ENCODE measurements at places on chromosomes 12 and 14.

DNA sequence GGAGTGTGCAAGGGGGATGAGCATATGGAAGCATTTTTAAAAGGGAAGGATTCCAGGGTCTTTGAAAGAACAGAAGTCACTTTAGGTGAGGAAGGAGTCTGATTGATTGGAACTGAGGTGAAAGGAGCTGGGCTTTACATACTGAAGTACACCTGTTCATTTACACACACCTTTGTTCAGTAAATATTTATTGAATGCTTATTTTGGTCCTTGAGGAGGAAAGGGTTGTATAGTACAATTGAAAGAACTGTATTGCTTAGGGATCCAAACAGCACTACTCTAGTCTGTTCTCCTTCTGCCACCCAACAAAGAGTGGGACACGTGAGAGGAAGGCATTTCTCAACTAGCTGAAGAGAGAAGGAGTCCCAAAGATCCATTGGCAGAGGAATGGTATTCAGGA, 63.9 kb downstream of the APAF1 start:
- DNase-seq = no peak

DNA sequence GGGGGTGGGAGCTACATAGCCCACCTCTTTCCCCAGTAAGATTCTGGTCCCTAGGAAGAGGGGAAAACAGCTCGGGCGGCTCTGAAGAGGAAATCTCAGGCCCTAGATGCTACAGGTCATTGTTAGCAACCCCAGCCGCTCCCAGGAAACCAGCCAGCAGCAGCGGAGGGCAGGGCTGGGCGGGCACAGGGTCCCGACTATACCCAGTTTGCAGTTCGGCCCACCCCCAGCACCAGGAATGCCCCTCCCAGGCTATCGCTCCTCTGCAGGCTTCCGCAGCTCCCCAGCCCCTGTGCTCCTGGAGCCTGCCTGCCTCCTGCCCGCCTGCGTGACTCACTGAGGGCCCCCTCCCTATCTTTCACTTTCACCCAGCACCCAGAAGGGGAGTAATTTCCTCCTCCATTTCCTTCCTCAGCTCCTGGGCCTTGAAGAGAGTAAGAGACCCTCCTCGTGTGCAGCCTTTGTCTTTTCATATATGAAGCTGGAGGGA, 27.2 kb upstream of the PNMA1 start:
- peak; percentile 69 for DNase-seq

GRCh38 chr12:124700810-124701592, 133.6 kb upstream of the NCOR2 start:
- DNase-seq = no peak

DNA sequence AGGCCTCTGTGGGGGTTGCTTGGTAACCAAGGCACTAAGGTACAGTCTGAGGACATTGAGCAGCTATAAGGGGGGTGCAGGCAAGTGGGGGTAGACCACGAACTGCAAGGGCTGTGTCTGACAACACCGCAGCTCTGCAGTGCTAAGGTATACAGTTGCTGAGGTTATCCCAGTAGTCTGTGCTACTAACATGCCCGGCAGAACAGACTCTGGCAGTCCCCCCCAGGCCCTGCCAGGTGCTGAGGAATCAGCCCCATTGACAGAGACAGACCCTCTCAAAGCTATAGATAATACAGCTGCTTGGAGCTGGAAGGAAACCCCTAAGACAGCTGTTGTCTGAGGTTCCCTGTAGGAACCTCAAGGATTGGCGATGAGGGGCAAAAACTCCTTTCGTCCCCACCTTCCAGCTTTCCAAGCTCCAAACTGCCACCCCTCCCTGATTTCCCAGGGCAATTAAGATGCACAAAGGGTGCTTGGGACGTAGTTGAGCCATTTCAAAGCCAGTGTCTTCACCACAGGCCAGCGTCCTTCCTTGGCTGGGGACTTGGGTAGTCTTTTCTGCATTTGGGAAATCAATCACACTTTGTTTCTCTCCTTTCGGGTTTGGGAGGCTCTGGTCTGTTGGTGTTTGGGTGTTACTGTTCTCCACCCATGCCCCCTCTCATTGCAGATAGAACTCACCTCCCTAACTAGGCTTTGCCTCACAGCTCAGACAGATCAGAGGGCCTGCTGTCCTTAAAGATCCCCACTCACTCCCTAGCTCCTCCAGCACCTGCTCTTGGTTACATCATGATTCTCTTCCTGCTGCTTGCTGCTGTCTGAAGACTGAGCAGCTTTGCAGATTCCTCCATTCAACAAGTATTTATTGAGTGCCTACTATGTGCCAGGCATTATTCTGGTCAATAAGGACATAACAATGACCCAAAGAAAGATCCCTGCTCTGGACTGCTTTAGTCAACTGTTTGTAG, 2.0 kb upstream of the MYH7 start:
- no peak for DNase-seq

- DNase-seq = no peak
Measured at GRCh38 chr12:6390084-6390799, 6.3 kb downstream of the LTBR start.

GRCh38 chr14:94793901-94794300, 24.0 kb upstream of the GSC start:
- no peak for DNase-seq

DNA sequence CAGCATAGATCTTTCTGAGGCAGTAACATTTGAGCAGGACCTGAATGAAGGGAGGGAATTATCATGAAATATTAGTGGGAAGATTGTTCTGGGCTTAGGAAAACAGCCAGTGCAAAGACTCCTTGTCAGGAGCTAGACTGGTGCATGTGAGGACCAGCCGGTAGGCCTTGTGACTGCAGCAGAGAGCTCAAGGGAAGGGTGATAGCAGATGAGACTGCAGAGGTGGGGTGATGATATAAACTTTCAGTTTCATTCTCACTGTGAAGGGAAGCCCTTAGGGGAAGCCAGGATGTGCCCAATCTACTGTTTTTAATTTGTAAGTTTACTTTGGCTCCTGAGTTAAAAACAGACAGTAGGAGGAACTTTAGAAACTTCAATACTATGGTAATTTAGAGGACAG, 12.4 kb downstream of the IL22 start:
- no peak for DNase-seq

DNA sequence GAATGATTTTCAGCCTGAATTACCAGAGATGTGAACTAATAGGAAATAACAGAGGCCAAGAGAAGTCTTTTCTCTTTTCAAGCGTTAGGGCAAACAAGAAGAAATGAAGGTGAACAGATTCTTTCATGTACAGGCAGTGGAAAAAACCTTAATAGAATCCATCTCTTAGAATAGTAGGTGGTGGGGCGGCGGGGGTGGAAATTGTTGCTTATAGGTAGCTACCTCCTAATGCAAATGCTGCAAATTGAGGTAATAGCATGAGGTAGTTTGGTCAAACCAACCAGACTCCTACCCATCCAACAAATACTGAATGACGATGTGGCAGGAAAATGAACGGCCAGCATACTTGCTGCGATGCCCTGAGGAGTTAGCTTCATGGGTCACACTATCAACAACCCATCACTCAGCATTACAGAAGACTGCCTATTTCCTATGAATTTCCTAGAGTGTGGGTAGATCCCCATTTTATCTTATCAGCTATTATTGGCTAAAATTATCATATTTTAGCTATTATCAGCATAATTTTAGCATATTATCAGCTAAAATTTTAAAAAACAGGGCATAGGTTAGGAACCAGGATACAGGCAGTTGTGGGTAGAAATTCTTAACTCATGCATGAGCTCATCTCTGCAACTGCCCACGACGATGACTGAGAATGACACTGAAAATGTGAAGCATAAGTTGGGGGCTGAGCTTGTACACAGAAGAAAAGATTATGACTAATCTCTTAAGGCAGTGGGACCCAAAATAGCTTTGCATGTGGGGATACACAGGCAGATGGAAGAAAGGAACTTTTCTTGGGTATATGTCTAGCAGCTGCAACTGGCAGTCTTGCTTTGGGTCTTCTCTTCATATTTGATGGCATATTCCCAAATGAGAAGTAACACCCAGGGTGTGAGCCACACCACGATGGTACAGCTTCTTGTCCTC, 68.7 kb downstream of the NIN start:
- DNase-seq = no peak

DNA sequence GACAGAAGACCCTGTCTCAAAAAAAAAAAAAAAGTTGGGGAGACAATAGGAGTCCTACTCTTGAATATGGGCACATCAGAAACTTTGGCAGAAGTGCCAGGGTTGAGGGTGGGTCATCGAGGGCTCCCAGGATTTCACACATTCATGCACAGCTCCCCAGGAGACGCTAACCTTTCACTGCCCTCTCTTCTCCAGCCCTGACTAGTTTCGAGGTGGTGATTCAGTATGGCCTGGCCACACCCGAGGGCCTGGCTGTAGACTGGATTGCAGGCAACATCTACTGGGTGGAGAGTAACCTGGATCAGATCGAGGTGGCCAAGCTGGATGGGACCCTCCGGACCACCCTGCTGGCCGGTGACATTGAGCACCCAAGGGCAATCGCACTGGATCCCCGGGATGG, 29.4 kb upstream of the LRP1-AS start:
- DNase-seq = no peak

GRCh38 chr14:102949801-102950451, 27.5 kb downstream of the AMN start:
- no peak for DNase-seq

- no peak for DNase-seq
Measured at GRCh38 chr12:110093631-110094311, 30.4 kb upstream of the IFT81 start.

- no peak for DNase-seq
Measured at GRCh38 chr12:124218243-124218560, 76.7 kb upstream of the RFLNA start.

DNA sequence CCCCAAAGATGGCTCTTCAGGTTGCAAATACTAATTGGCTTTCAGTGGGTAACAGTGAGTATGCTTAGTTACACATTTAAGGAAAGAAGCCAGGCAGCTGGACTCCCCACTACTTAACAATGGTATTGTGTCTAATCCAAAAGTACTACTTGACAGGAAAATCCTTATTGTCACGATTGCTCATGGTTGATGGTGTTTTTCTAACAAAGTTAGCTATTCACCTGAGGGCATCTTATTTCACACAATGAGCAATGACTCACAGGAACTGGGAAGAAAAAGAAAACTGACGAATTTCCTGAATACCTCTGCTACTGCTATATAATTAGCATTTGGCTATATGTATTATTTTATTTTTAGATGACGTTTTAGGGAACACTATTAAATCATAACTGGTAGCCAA, 33.4 kb upstream of the ALG10 start:
- no peak for DNase-seq

- DNase-seq = peak; percentile 72
Measured at GRCh38 chr12:113955109-113955970, 10.8 kb downstream of the RBM19 start.

GRCh38 chr12:46722394-46723185, 103.2 kb downstream of the SLC38A4 start:
- no peak for DNase-seq

- DNase-seq = no peak
Measured at GRCh38 chr14:24556756-24557155, 19.3 kb downstream of the CTSG start.

DNA sequence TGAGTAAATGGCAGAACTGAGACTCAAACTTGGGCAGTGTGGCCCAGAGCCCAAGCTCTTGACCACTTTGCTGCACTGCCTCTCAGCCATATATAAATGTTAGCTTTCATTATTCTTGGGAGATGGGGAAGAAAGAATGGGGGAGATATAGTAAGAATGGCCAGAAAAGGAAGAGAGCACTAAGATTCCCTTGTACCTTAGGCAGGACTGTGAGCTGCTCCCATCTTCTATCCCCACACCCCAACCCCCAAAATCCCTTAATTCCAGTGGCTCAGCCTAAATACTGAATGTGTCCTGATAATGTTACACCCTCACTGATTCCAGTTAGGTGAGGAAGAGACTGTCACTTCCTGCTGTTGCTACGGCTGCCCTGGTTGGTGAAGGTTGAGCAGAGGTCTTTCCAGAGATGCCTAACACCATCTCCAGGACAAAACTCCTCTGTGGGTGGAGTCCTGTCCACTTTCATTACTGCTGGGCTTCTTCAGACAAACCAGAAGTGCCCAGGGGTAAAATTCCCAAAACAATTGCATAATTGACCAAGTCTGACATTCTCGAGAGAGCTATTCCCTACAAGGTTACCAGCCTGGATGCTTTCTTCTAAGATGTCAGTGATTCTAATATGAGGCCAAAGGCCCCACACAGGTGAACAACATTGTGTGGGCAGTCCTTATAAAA, 51.8 kb downstream of the GNG2 start:
- DNase-seq = no peak

Measured in WTC11 (cell line).